ENCODE measurements at places on chromosomes 6 and 20. TPM values are rescaled to one million over a fixed set of nuclear protein-coding genes. Genes with fewer than 3 reads are reported as not detected.

GRCh38 chr6:33994472-33995308, 151.2 kb downstream of the GRM4 start:
- no peak for DNase-seq

DNA sequence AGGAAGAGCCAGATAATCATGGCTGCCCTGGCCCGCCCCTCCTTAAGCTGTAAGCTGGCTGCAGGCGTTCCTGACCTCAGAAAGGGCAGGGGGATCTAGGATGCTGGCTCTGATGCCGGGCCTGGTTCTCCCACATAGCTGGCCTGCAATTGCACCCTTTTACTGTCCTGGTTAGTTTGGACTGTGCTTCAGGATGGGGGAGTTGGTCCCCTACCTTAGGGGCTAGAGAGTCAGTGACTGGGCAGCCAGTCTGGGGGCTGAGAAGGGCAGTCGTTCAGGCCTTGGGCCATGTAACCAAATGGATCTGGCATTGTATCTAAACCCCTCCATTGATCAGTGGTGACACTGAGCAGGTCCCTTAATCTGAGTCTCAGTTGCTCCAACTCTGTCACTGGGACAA, 40.7 kb downstream of the TGM3 start:
- no peak for DNase-seq

- DNase-seq, result no peak
Measured at GRCh38 chr6:7067305-7067704, 40.5 kb upstream of the RREB1 start.

- no peak for DNase-seq
Measured at GRCh38 chr6:35503534-35503933, 6.7 kb upstream of the TEAD3 start.

The KHDRBS2 gene
- 1.7 TPM for polyA plus RNA-seq

DNA sequence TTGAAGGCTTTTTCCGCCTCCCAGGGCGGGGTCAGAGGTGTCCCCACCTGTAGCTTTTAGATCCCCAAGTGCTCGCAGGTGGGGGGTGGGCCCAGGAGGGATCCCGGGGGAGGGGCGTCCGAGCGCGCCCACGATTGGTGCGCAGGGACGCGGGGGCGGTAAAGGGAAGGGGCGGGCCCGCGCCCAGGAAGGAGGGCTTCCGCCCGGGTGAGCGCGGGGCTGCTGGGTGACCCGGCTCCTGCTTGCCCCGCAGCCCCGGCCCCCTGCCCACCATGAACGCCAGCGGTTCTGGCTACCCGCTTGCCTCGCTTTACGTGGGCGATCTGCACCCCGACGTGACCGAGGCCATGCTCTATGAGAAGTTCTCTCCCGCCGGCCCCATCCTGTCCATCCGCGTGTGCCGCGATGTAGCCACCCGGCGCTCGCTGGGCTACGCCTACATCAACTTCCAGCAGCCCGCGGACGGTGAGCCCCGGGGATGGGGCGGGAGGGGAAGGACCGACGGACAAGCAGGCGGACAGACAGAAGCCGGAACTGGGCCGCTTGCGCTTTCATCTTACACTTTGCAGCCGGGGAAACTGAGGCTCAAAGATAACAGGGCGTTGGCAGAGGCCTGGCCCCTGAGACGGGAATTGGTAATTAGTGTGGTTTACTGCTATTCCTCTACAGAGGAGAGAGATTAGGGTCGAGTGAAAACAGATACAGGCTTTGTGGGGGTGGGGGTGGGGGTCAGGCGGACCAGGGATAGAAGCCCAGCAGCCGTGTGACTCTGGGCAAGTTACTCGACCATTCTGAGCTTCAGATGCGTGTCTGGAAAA, at the start of gene PABPC1L:
Gene PABPC1L, plus strand, starts transcription at position 189 of the 818 bp plus-strand sequence. Its CDS starts 84 bp downstream, at position 273.
- no peak for DNase-seq

The BMP5 gene
- polyA plus RNA-seq, result 2.5 TPM

DNA sequence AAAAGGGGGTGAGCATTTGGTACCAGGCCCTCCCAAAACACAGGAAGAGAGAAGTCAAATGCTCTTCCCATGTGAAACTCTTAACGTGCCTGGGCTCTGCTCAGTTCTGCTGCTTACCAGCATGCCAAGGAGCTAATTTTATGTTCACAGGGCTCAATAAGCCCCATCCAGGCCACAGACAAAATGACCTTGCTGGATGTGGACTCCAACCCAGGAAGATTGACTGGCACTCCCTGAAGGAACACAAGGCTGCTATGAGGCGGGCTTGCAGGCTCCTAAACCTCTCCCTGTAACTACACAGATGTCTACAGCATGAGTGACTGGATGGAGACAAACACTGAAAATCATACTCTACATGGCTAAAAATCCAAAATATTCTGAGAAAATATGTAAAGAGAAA, 50.6 kb downstream of the CHD6 start:
- no peak for DNase-seq

The ARFGEF3 gene
- 6.5 TPM for polyA plus RNA-seq

DNA sequence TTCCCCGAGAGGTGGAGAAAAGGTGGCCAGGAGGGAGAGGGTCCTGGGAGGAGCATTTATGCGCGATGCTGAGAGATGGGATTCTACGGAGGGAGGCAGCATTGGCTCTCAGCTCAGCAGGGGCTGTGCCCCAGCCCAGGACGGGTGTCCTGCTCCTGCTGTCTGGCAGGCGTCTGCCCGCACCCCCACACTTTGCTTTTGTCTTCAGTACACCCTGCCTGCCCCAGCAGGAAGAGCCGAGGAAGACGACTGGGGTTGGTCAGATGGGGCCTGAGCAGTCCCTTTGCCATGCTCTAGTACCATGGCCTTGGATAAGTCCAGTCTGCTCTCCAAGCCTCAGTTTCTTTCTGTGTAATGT, 68.5 kb downstream of the TCP11 start:
- no peak for DNase-seq

The CFAP61 gene
- polyA plus RNA-seq, result 4.4 TPM

The DACT2 gene
- 23.6 TPM for polyA plus RNA-seq

GRCh38 chr20:56299362-56299761, 50.8 kb downstream of the MC3R start:
- DNase-seq, result no peak

DNA sequence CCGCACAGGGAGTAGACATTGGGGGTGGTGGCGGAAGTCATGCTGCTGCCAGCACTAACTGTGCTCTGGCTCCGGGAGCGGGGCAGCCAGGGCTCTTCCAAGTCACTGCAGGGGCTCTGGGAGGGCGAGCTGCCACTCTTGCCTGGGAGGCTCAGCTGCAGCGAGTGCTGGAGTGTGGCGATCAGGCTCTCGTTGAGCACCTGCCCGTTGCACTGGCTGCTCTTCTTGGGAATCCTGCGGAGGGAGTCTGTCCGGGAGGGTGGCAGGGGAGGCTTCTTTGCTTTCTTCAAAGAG, 28.0 kb downstream of the HEBP2 start:
- DNase-seq, result no peak

GRCh38 chr6:11667876-11668275, 110.7 kb downstream of the ADTRP start:
- no peak for DNase-seq

GRCh38 chr20:2593756-2594155, 57.4 kb downstream of the TMC2 start:
- no peak for DNase-seq

- DNase-seq, result peak; percentile 65
Measured at GRCh38 chr20:35303735-35304491, 11.7 kb upstream of the FAM83C start.

GRCh38 chr20:32077190-32077589, 25.1 kb downstream of the HCK start:
- DNase-seq, result no peak

DNA sequence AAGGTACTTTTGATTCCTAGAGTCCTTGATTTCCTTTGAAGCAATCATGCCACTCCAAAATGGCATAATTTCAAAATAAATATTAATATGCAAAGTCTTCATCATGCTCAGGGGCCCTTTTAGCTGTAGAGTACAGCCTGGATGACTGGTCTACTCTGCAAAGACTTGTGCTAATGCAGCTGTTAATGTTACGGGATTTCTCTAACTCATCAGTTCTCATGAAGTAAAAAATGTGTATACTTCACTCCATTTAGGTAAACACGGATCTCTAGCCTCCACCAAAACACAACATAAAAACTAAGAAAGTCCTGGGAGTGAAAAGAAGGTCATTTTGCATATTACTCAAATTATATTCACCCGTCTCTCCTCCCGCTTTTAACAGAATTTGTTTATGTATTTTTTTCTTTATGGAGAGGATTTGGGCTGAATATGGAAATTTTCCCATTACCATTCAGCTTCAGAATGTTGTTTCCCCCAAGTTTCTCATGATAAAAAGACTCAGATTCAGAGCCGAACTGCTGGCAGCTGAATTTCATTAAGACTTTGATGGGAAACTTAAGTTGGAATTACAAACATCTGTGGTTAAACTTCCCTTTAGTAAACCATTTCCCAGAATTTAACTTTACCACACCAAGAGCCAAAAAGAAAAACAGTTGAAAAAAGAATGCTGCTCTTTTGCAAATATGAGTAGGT, 8.7 kb downstream of the LAMA4 start:
- DNase-seq, result no peak

DNA sequence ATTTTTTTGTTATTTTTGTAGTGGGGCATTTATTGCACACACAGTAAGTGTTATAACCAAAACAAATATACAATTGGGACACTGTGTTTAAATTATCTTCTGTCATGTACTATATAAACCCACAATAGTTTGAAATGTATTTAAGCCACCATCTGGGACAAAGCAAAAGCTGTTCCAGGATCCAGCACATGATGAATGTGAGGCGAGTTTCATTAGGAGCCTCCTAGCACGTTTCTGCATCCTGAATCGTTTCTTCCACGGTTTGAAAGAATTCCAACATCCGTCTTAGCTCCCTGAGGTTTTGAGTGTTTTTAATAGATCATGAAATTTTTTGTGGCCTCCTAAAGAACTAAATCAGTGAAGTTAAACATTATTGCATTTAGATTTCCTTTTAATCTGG, 65.8 kb downstream of the EYA4 start:
- DNase-seq, result no peak

DNA sequence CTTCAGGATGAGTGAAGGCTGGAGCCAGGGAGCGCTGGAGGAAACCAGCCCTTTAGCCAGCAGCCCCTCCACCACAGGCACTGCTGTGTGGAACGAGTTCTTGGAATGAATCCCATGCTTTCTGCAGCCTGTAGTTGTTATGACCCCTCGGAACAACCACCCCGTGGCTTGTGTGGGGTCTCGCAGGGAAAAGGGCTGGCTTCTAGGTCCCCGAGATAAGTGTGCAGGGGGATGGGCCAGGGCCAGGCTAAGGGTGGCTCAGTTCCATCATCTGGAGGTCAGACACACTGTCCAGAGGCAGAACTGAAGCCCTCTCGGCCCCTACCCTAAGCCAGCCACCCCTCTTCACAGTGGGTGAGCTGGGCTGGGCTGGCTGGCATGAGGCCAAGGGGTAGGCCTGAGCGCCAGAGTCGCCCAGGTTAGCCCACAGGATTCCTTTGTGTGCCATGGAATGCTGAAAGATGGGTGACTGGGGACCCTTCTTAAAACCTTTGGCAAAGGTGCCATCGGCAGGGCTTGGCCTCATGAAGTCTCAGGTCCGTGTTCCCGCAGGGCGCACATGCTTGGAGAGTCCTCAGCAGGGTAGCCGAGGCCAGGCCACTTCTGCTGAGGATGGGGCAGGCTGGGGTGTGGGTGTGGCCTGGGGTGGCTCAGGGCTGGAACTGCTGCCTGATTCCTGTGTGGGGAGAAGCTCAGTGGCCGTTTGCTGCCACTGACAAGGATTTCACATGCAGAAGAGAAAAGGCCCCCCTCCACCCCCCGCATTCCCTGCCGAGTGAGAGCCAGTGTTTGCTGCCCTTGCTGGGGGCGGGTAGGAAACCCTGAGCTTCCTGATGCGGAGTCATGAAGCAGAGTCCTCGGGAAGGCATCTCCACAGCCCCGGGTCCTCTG, 24.6 kb downstream of the SPATA2 start:
- DNase-seq, result no peak

- DNase-seq, result no peak
Measured at GRCh38 chr6:46190889-46191288, 20.1 kb upstream of the ENPP5 start.

The SEMG1 gene
- polyA plus RNA-seq, result not detected

DNA sequence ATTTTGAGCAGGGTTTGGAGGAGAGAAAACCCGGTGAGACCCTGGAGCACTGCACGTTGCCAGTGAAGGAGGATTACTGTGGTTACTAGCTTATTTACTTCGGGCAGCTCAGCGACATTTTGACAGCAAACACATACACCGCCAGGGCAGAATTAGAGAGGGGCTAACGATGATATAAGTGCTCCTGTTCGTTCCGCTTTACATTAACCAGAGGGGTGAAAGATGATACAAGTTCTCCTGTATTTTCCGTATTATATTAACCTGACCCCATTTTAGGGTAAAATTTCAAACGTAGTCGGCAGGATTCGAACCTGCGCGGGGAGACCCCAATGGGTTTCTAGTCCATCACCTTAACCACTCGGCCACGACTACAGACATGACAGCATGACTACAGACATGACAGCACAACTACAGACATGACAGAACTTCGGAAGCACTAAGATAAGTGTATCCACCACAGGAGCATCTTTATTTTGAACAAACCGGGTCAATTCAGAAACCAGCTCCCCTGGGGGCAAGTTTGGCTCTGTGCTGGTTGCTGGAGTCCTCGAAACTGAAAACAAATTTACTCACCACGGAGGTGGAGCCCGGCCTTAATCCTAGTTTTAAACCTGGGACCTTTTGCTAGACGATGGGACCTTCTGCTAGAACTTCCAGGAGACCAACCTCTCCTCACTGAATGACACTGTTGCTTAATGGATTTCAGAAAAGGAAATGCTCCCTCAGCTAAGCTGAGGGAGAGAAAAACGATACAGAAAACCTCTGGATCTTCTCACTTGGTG, 80.4 kb upstream of the ZNF184 start:
- no peak for DNase-seq
